Kidney (tissue), 22 donors: ENCODE measurements at places on chromosomes 13 and 19.

DNA sequence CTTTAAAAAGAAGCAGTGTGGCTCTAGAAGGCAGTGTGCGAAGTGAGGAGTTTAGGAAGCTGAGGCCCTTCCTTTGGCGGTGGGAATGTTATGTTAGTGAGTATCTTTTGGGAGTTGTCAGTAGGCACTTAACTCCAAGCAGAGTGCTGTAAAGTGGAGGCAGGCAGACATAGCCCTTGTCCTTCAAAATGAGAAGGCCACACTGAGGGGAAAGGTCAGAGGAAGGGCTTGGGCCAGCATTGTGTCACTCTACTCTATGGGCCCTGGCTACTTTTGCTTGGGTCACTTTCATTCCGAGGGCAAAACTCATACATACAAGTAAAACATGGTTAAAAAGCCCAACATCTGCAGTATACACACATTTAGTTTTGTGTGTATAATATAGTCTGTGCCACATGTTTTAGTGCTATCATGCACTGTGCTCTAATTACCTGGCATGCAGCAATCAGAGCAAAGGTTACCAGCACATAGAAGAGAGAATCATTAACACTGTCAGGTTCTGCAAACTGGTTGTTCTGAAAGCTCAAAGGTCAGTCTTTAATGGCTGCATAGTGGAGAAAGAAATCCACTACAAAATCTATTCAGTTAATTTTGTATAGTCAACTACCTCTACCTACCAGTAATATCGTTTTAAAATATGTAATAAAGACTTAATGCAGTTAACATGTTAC lies 64.4 kb downstream of the WASF3 start:
- H3K4me3 ChIP-seq, result no peak overlapping the region
- no peaks in the 10 kb centered on the region for H3K27me3 ChIP-seq
- no peak for DNase-seq
- no peaks in the 10 kb centered on the region for H3K4me1 ChIP-seq
- no peak overlapping the region for H3K27ac ChIP-seq

GRCh38 chr19:35408284-35409171 lies 37.7 kb downstream of the GPR42 start:
- DNase-seq, result no peak
- no peaks in the 10 kb centered on the region for H3K4me1 ChIP-seq
- H3K36me3 ChIP-seq, result no peaks in the 10 kb centered on the region

DNA sequence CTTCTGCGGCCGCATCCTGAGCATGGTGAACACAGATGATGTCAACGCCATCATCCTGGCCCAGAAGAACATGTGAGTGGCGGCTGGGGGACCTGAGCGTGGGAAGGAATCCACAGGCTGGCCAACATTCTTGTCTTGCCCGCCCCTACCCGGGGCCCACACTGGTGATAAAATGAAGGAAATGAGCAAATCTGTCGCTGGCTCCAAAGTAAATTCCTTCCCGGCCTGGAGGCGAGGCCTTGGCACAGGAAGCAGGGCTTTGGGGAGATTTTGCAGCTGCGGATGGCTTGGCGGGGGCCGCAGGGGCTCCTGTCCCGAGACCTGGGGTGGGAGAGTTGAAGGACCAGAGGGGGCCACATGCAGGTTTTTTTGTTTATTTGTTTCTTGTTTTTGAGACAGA lies 4.4 kb downstream of the KXD1 start:
- no peak for DNase-seq
- no peaks in the 10 kb centered on the region for H3K27me3 ChIP-seq
- H3K27ac ChIP-seq, result peak overlapping the region; percentile 25
- H3K4me1 ChIP-seq, result peaks cover 3% of the 10 kb centered on the region
- no peak overlapping the region for H3K4me3 ChIP-seq

DNA sequence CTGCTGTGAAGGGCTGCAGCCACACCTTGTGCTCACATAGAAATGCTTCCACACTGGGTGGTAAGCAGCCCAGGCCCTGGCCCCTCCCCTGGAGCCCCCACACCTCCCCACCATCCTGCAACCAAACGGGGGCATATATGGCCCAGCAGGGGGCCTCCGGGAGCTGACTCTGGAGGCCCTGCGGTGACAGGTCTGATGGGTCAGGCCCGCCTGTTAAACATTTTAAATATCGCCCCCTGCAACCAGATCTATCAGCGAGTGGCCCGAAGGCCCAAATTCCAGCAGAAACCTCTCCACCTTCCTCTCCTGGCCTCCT lies 48.0 kb upstream of the KATNAL1 start:
- H3K4me3 ChIP-seq, result no peak overlapping the region
- no peak overlapping the region for H3K27ac ChIP-seq
- no peaks in the 10 kb centered on the region for H3K36me3 ChIP-seq
- H3K4me1 ChIP-seq, result no peaks in the 10 kb centered on the region

DNA sequence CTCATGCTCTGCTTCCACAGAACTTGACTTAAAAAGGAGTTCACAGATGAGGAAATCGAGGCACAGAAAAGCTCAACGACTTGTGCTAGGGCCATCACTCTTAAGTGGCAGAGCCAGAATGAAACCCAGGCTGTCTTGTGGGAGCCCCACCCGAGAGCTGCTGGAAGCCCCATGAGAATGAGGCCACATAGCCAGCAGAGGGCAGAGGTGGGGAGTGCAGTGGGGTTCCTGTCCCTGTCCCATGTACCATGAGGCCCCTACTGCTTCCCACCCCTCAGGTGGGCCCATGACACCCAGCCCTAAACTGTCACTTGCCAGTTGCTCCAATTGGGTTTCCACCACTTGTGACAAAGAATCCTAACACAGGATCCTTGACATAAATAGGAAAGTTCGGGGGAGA lies 175.9 kb downstream of the IRS2 start:
- H3K27ac ChIP-seq, result no peak overlapping the region
- H3K4me1 ChIP-seq, result no peaks in the 10 kb centered on the region
- no peak overlapping the region for H3K4me3 ChIP-seq
- no peaks in the 10 kb centered on the region for H3K36me3 ChIP-seq
- no peaks in the 10 kb centered on the region for H3K27me3 ChIP-seq
